ENCODE measurements at places on chromosomes 16 and 17. TPM values are rescaled to one million over a fixed set of nuclear protein-coding genes. Genes with fewer than 3 reads are reported as not detected.

The ANKS3 gene
- 35.3 TPM for total RNA-seq

The SLFN12L gene
- total RNA-seq = 3.5 TPM

The FAM20A gene
- 9.7 TPM for total RNA-seq

The KRTAP4-1 gene
- not detected for total RNA-seq

The BPTF gene
- 143 TPM for total RNA-seq

The SOX9 gene
- total RNA-seq = 32.6 TPM

The ZFPM1 gene
- total RNA-seq = 2.0 TPM

The BRIP1 gene
- total RNA-seq = not detected

The TP53TG3B gene
- total RNA-seq = not detected

The KRT222 gene
- total RNA-seq = 3.4 TPM

The RGS11 gene
- 3.5 TPM for total RNA-seq

The PYDC1 gene
- total RNA-seq = not detected

DNA sequence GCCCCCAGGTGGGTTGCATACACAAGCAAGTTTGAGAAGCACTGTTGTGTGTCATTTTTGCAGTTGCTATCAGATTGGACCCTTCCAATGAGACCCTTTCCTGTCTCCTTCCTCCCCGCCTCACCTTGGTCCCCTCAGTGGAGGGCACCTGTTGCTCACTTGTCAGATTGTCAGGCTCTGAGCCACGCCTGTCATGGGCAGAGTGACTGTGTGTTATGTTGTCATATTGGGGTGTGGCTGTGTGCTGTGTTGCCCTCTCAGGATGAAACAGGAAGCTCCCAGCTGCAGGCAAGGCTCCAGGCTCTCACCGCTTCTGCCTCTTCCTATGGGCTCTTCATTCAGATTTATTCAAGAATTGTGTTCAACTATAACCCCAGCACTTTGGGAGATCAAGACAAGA, 302.9 kb downstream of the CPPED1 start:
- DNase-seq = no peak

GRCh38 chr17:5558815-5559785, 25.2 kb downstream of the NLRP1 start:
- no peak for DNase-seq

- DNase-seq = no peak
Measured at GRCh38 chr17:5391678-5392077, 27.8 kb downstream of the NUP88 start.

DNA sequence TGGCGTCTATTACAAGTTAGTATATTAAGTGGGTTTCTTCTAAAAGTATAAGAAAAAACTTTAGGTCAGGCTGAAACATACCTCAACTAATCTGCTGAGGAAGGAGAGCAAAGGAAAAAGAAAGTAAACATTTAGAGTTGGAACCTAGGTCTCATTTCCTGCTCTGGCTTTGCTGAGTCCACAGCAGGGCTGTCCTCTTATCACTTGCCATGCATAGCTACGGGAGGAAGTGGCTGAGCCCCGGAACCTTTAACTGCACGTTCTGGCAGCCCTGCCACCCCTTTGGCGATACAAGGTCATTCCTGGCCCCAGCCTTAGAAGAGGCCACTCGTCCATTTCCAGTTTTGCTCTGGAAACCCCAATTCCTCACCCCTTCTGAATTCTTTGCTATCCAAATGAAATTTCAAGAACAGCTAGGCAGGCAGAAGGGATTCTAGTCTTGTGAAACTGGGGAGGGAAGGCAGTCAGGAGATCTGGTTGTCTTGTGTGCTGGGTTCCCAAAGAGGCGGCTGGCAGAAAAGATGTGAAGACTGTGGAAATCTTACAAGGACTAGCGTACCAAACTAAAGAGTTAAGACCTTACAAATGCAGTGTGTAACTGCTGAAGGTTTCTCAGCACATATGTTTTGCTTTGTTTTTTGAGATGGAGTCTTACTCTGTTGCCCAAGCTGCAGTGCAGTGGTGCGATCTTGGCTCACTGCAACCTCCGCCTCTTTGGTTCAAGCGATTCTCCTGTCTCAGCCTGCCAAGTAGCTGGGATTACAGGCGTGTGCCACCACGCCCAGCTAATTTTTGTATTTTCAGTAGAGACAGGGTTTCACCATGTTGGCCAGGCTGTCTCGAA, 19.1 kb downstream of the WIPI1 start:
- no peak for DNase-seq

DNA sequence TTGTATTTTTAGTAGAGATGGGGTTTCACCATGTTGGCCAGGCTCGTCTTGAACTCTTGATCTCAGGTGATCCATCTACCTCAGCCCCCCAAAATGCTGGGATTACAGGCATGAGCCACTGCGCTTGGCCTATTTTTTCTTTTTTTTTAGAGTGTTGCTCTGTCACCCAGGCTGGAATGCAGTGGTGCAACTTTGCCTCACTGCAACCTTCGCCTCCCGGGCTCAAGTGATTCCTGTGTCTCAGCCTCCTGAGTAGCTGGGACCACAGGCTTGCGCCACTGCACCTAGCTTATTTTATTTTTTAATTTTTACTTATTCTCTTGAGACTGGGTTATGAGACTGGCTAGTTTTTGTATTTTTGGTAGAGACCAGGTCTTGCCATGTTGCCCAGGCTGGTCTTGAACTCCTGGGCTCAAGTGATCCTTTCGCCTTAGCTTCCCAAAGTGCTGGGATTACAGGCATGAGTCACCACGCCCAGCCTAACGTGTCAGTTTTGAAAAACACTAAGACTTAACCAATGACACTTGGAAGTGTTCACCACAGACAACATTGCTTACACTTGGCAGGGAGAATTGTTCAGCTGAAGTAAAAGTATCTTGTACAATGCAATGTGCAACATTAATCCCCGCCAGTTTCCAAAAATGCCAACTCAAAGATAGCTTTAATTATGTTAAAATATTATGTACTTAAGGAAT, 26.9 kb downstream of the ATAD5 start:
- DNase-seq = no peak

- no peak for DNase-seq
Measured at GRCh38 chr17:48616717-48617470, 1.8 kb upstream of the HOXB8 start.

DNA sequence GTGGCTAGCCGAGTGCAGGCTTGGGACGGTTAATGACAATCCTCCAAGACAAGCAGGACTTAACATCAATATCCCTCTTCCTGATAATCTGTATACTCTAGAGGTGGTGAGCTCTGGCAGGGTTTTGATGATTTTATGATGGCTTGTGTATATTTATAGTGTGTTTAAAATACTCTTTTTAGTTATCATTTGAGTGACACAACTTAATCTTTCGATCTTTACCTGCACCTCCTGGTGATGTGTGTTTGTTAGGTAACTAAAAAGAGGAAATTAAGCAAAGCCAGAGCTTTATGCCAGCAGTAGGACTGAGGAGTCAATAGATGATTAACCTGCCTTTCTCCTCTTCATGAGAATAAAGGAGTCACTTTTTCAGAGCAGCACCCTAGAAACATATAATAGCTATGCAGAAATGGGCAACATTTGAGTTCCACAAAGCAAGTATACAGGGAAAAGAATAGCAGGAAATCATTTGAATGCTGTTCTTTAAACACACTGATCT, 210.5 kb downstream of the IRX3 start:
- no peak for DNase-seq

GRCh38 chr16:86430814-86431213, 79.5 kb upstream of the FOXF1 start:
- no peak for DNase-seq

GRCh38 chr17:77408284-77408683, 267.5 kb downstream of the SEC14L1 start:
- DNase-seq = no peak

DNA sequence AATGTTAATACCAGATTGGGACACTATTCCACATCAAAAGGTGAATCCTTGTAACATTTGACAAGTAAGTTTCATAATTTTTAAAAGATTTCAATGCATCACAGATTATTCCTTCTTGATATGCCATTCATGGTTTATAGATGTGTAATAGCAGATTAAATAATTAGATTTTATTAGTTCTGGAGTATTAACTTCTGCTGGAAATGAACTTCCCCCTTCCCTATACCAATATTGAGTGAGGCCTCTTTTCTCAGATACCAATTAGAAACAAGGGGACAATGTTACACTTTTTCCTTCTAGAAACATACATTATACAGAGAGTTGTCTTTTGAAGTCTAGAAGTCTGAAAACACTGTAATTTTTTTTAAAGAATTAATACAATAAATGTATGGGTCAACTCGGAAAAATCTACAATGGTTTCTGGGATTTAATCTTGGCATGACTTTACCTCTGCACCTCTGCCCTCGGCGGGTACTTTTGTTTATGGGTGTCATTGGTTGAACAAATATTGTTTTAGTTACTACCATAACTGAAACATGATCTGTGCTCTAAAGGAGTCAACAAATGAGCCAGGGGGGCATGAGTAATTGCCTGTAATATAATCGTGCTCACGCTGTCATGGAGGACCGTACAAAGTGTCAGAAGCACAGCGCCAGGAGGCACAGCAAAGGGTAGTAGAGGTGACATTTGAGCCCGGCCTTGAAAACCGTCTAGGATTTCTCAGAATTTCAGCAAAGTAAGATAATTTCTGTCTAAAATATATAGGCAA, 8.2 kb downstream of the LRRC37B start:
- no peak for DNase-seq

DNA sequence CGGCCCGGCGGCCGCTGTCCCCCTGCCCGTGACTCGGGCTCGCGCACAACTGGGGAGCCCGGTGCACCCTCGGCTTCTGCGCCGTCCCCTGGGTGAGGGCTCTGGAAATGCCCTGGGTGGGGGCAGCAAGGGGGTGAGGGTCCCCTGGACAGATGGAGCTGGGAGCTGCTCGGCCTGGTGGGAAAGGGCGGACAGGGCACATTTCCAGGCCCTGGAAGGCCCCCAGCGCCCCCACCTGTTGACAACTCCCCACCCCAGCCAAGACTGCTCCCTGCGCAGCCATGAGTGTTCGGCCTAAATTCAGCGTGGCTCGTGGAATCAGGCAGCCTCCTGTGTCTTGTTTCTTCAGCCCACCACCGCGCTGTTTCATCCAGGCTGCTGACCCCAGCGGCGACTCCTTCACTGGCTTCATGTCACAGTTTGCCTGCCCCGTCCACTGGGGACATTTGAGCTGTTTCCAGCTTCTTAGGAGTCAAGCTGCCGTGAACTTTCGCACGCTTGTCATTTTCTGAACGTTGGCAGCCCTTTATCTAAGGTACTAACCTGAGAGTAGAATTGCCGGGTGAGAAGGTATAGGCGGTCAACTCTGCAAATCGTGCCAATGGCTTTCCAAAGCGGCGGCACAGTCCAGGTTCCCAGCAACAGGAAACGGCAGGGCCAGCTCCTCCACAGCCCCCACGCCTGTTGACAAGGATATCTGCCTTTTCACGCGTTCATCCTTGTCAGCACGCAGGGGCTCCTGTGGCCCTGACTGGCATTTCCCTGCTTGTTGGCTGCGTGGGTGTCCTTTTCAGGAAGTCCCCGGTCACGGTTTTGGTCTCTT, 895 bp downstream of the UTS2R start:
- DNase-seq = peak; percentile 64

GRCh38 chr17:27776882-27777624, 23.3 kb downstream of the NOS2 start:
- DNase-seq = no peak

DNA sequence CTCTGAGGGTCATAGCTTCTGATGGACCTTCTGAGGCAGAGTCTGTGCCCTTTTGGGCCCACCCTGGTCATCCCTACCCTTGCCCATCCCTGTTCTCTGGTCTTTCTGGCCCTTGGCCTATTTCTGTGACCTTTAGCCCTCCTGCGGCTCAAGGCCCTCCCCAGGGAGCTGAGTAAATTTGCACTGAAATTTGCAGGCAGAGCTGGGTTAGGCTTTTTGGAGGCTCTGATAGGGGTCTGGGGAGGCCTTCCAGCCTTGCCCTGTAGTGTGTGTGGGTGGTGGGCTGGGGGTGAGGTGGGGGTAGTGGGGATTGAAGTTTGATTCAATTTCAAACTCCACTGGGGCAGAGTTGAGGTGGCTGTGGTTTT, 17.8 kb downstream of the RARA start:
- no peak for DNase-seq

DNA sequence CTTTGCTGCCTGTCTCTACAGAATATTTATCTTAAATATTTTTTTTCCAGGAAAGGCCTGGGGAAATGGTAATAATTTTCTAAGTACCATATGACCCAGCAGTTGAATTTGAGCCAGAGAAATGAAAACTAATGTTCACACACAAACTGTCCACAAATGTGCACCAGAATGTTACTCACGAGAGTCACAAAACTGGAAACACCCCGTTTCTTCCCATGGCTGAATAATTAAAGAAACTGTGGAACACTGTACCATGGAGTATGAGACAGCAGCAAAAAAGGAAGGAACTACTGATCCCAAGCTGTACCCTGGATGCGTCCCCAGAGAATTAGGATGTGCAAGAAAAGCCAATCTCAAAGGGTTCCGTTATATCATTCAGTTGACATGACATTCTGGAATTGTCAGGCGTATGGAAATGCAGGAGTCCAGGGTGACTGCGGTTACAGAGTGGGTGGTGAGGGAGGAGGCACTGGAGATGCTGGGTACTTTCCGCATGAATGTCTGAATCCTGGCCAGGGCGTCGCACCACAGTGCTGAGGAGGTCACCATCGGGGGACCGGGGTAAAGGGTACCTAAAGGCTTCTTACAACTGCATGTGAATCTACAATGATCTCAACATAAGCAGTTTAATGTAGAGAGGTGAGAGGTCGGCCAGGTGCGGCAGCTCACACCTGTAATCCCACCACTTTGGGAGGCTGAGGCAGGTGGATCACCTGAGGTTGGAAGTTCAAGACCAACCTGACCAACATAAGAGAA, 34.5 kb downstream of the USP22 start:
- no peak for DNase-seq

DNA sequence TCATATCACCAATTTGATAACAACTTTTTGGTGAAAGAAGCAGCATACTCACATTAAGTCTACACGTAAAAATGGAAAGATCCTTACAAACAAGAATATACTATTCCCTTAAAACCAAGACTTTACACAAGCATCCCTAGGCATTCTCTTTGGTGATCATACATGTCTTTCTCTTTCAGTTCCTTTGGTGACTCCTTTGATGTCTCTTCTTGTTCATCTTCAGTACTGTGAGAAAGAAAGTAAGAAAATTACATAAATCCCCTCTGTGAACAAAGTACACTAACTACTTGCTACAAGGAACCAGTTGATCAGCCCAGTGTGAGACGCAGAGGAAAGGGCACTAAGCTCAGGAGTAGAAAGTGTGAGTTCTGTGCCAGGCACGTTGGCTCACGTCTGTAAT, 59.6 kb upstream of the MTMR4 start:
- DNase-seq = no peak

Data from thyroid gland (tissue), 4 donors.